ENCODE measurements at places on chromosomes 16 and 17. TPM values are rescaled to one million over a fixed set of nuclear protein-coding genes. Genes with fewer than 3 reads are reported as not detected.

Gene OR1A1
- not detected for total RNA-seq

Gene TUBB3
- 0.70 TPM for total RNA-seq

Gene NOD2
- total RNA-seq: 2.9 TPM

Gene CCL3
- total RNA-seq: 5.7 TPM

Gene RHOT2
- total RNA-seq: 215 TPM

Gene KRT26
- total RNA-seq: not detected

Gene ZG16
- not detected for total RNA-seq

Gene MILR1
- 9.4 TPM for total RNA-seq

Gene GUCY2D
- not detected for total RNA-seq

Gene SAP30BP
- 148 TPM for total RNA-seq

Gene KRT28
- not detected for total RNA-seq

Gene MT4
- not detected for total RNA-seq

Gene TMEM238L
- total RNA-seq: not detected

Gene BMERB1
- total RNA-seq: 11.2 TPM

Gene CDR2
- 11.3 TPM for total RNA-seq

Gene CES5A
- total RNA-seq: not detected

Gene SOCS1
- total RNA-seq: 107 TPM

Gene CARD14
- total RNA-seq: not detected

Gene SYT17
- 25.1 TPM for total RNA-seq

Gene RAPGEFL1
- total RNA-seq: 5.4 TPM

Gene CHST5
- total RNA-seq: 0.99 TPM

Gene HBA2
- 217 TPM for total RNA-seq

Gene RFNG
- total RNA-seq: 30.1 TPM

Gene PLLP
- total RNA-seq: not detected

Gene CMTM2
- not detected for total RNA-seq

Gene TMIGD1
- total RNA-seq: not detected

Gene ZNF48
- total RNA-seq: 13.3 TPM

Gene UBE2I
- total RNA-seq: 265 TPM

Gene ODAD4
- total RNA-seq: 0.56 TPM

Gene LMF1
- total RNA-seq: 63.2 TPM

Gene NXPH3
- not detected for total RNA-seq

Gene GPR139
- total RNA-seq: not detected

Gene CD300H
- total RNA-seq: not detected

Measured in B cell (primary cell).